ENCODE measurements at places on chromosomes 16 and 17. TPM values are rescaled to one million over a fixed set of nuclear protein-coding genes. Genes with fewer than 3 reads are reported as not detected.

The C17orf107 gene
- 0.36 TPM for total RNA-seq

The IRX3 gene
- total RNA-seq, result not detected

The PRAC1 gene
- total RNA-seq, result 33.5 TPM

The SLFN13 gene
- total RNA-seq, result 8.2 TPM

The MMP2 gene
- total RNA-seq, result not detected

The TAC4 gene
- total RNA-seq, result not detected

The CSH1 gene
- not detected for total RNA-seq

The CES5A gene
- not detected for total RNA-seq

The SPATA22 gene
- not detected for total RNA-seq

The CA4 gene
- total RNA-seq, result not detected

The RAD51C gene
- total RNA-seq, result 71.1 TPM

The HAS3 gene
- 153 TPM for total RNA-seq

All from PC-3 (cell line).